DMS79 (cell line): ENCODE measurements at places on chromosomes 6 and 20.

DNA sequence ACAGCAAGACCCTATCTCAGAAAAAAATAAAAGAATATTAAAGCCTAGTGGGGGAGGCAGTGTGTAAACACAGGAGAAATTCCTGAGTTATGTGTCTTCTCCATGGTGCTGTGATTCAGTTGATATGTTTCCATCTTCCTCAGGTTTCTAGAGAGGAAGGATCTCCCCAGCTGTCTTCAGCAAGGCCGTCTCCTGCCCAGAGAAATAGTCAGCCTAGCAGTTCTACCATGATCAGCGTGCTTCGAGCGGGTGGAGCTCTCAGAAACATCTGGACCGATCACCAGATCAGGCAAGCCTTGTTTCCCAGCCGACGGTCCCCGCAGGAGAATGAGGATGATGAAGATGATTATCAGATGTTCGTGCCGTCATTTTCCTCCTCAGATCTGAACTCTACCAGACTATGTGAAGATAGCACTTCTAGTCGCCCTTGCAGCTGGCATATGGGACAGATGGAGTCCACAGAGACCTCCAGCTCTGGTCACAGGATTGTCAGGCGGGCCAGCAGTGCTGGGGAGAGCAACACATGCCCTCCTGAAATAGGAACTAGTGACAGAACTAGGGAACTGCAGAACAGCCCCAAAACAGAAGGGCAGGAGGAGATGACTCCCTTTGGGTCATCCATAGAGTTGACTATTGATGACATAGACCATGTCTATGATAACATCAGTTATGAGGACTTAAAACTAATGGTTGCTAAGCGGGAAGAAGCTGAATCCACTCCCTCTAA is 34.9 kb upstream of the MTHFD1L start:
- DNase-seq = no peak

DNA sequence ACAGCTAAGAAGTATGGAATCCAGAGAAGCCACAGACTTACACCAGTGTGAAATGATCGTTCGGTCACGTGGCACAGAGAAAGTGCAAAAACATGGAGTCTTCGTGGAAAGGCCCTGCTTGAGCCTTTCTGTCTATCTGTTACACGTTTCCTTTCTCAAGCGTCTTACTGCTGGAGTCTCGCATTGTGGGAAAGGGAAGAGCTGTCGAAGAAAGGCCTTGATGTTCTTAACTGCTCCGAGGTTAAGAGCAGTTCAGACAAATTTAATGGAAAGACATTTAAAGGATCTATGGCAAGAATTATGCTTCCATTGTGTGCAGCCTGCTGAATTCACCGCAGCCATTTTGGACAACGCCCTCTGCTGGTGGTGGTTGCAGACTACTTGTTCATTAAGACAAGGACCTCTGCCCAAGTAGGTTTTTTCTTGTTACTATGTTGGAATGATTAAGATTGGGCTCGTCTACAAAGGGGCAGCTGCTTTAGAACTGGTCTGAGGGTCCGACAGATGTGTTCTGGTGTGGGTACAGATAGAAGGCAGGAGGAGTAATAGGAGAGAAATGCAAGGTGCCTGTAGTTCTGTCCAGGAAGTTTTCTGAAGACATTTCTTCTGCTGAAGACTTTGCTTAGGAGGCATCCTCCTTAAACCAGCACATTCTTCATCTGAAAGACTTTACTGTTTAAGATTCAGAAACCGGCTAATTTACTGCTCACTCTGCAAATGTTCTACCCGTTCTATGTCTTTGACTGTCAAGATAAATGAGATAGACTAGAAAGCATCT is 24.7 kb upstream of the CCN6 start:
- DNase-seq = no peak

- DNase-seq = no peak
Observed at GRCh38 chr6:120077489-120077888, 727.9 kb upstream of the MAN1A1 start.

GRCh38 chr20:910870-911770 is 5.0 kb downstream of the ANGPT4 start:
- no peak for DNase-seq
